ENCODE measurements at places on chromosomes 1 and 21. TPM values are rescaled to one million over a fixed set of nuclear protein-coding genes. Genes with fewer than 3 reads are reported as not detected.

The SSX2IP gene
- total RNA-seq: 2.0 TPM

The GCSAML gene
- under 0.01 TPM for total RNA-seq

The GUCA2A gene
- not detected for total RNA-seq

The DMBX1 gene
- not detected for total RNA-seq

The OR2L2 gene
- total RNA-seq: not detected

The TGFBR3 gene
- 25.1 TPM for total RNA-seq

The NTMT2 gene
- total RNA-seq: not detected

The ZBTB17 gene
- 28.1 TPM for total RNA-seq

The TEDDM1 gene
- not detected for total RNA-seq

The HAX1 gene
- 57.3 TPM for total RNA-seq

The CTTNBP2NL gene
- 13.3 TPM for total RNA-seq

The CELA3B gene
- not detected for total RNA-seq

The FAM78B gene
- total RNA-seq: not detected

The HRNR gene
- not detected for total RNA-seq

The FMN2 gene
- 0.79 TPM for total RNA-seq

The MMEL1 gene
- total RNA-seq: not detected

The TMED5 gene
- 51.4 TPM for total RNA-seq

The F11R gene
- total RNA-seq: 107 TPM

The HNRNPCL2 gene
- not detected for total RNA-seq

The TMPRSS3 gene
- total RNA-seq: not detected

The SLC26A9 gene
- total RNA-seq: not detected

The PCP4L1 gene
- total RNA-seq: not detected

The MFSD2A gene
- 0.39 TPM for total RNA-seq

The ANGPTL3 gene
- total RNA-seq: not detected

The LRRC38 gene
- not detected for total RNA-seq

The NFIA gene
- total RNA-seq: 2.4 TPM

The SAMD13 gene
- total RNA-seq: 0.39 TPM

The MACF1 gene
- 92.3 TPM for total RNA-seq

The ATAD3C gene
- 3.5 TPM for total RNA-seq

The CD2 gene
- total RNA-seq: not detected

The SLC45A3 gene
- total RNA-seq: 0.65 TPM

The GPR52 gene
- total RNA-seq: 3.5 TPM

The PTPN14 gene
- total RNA-seq: 119 TPM

The FCRL1 gene
- total RNA-seq: not detected

The REN gene
- not detected for total RNA-seq

The CCDC30 gene
- total RNA-seq: 2.4 TPM

The KRTAP11-1 gene
- not detected for total RNA-seq

The PRDM15 gene
- 4.7 TPM for total RNA-seq

The SELENBP1 gene
- 2.0 TPM for total RNA-seq

The PGLYRP3 gene
- total RNA-seq: not detected

The SLC25A34 gene
- total RNA-seq: 0.33 TPM

The RSPO1 gene
- not detected for total RNA-seq

The OLFM3 gene
- total RNA-seq: not detected

The KPRP gene
- not detected for total RNA-seq

The KCNJ9 gene
- total RNA-seq: not detected

The TMEM167B gene
- total RNA-seq: 37.3 TPM

The KIF26B gene
- total RNA-seq: 1.4 TPM

The PANK4 gene
- 43.1 TPM for total RNA-seq

The RC3H1 gene
- total RNA-seq: 22.8 TPM

The RO60 gene
- 149 TPM for total RNA-seq

The PPIE gene
- 33.8 TPM for total RNA-seq

The SRSF10 gene
- 98.5 TPM for total RNA-seq

The TLR5 gene
- 0.39 TPM for total RNA-seq

The NUDT4B gene
- total RNA-seq: 9.4 TPM

The PCAT6 gene
- total RNA-seq: 1.2 TPM
